Stimulated activated CD4-positive, alpha-beta T cell treated with anti-CD3 and anti-CD28 coated beads, Interleukin-1b, Interleukin-23, amount 100 ng/mL, for 1 hour (primary cell): ENCODE measurements at places on chromosomes 16 and 17.

- no peak for DNase-seq
These were observed 11.5 kb downstream of the ZNF597 start for GRCh38 chr16:3431779-3432219.

DNA sequence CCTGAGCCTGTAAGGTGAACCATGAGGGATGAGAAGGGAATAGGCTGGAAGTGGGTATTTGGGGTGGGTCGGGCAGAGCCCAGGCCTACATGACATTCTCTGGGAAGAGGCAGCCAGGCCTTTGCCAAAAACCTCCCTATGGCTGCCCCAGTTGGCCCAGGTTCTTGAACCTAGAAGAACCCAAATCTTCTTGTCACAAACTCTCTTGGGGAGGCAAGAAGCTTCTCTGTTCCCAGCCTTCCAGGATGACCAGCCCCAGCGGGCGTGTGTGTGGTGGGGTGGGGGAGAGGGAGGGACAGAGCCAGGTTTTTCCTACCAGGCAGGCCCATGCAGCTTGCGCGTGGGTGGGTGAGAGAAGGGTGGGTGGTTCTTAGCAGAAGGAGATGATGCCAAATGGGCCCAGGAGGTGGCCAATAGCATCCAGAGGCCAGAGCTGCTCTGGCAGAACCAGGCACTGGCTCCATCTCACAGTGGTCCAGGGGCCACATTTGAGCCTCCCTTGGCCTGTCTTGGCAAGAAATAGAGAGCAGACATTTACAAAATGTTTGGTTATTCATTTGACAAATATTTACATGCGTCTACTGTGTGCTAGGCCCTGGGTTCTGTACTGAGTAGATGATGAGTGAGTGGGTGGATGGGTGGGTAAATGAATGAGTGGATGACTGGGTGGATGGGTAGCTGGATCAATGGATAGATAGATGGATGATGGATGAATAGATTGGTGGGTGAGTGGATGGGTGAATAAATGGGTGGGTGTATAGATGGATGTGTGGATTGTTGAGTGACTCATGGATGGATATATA lies 44.3 kb upstream of the PLCG2 start:
- DNase-seq = no peak

- DNase-seq = no peak
These were observed 3.7 kb upstream of the STAT5A start for GRCh38 chr17:42284566-42284965.

- DNase-seq = no peak
These were observed 4.4 kb upstream of the ACTG1 start for GRCh38 chr17:81517009-81517338.
